HFFc6 (cell line): ENCODE measurements at places on chromosomes 5 and 9. TPM values are rescaled to one million over a fixed set of nuclear protein-coding genes. Genes with fewer than 3 reads are reported as not detected.

Gene PCDHA9
- total RNA-seq = not detected in 3 replicates

Gene DOK3
- 1.4 to 2.7 TPM (median 1.8 TPM) in 3 replicates for total RNA-seq

Gene TXNDC8
- total RNA-seq = not detected in 2 replicates

Gene NRARP
- 0.15 to 0.31 TPM in 2 of 3 replicates, not detected in the other for total RNA-seq

GRCh38 chr5:959581-960531 is 48.7 kb upstream of the NKD2 start:
- no peak overlapping the region for H3K4me3 ChIP-seq
- H3K4me1 ChIP-seq = peaks cover 34% of the 10 kb centered on the region
- no peaks in the 10 kb centered on the region for H3K36me3 ChIP-seq
- H3K27me3 ChIP-seq = peaks cover 38% of the 10 kb centered on the region
- no peak overlapping the region for H3K27ac ChIP-seq

DNA sequence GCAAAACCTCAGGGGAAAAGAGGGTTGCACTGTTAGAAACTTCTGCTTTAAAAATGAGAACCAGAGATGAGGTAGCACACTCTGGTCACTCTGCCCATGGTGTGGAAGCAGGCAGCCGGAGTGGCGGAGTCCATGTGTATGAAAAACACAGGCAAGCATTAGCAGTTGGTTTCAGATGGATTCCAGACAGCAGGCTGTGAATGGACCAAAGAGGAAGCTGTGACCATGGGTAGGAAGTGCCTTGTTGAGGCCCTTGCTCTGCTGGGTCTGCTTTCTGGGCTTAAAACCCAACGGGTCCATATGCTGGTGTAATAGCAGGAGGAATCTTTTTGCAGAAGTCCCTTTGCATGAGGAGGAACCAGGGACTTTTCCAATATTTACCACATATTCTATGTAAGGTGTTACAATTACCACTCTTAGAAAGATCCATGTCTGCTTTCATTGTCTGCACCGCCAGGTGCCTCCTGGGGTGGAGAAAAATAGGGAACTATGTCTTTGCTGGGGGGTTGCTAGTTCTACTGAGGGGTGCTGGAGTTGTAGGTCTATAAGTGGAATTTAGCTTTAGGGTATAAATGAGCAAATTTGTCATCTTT is 77.0 kb downstream of the ANKRD55 start:
- H3K4me3 ChIP-seq = no peak overlapping the region
- peaks cover 22% of the 10 kb centered on the region for H3K4me1 ChIP-seq
- DNase-seq = no peak

- H3K4me3 ChIP-seq = no peak overlapping the region
- H3K27me3 ChIP-seq = peaks cover 5% of the 10 kb centered on the region
Measured at GRCh38 chr5:180670586-180671359, 21.4 kb upstream of the FLT4 start.

DNA sequence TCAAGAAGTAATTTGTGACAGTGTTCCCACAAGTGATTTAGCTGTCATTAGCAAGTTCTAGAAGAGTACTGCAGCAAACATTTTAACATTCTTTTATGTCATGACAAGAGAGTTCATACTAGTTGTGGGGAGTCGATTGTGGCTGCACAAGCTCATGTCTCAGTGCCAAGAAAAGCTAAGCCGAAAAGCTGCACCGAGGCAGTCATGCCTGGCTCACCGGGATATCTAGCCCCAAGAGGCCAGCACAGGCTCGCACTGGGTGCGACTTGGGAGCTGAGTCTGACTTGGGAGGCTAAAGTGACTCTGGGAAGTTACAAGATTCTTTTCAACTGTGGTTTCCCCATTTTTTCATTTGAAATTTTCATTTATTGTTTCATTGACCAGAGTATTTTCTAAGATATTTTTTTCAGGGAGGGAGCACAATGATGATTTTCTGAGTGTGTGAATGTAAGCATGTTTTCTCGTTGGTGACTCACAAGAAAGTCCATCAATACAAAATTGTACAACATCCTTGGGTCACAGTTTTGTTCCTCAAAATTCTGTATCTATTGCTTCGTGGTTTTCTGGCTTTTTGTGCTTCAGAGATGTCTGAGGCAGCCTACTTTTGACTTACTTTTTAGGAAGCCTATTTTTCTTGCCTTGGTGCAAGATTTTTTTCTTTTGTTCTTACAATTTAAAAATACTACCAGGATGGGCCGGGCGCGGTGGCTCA is 18.7 kb downstream of the CAST start:
- H3K4me1 ChIP-seq = peaks cover 35% of the 10 kb centered on the region
- H3K36me3 ChIP-seq = peaks cover 13% of the 10 kb centered on the region
- no peak overlapping the region for H3K4me3 ChIP-seq
- H3K27ac ChIP-seq = no peak overlapping the region
- no peak for DNase-seq

- no peak overlapping the region for H3K27ac ChIP-seq
- no peak for DNase-seq
- H3K4me3 ChIP-seq = no peak overlapping the region
- H3K4me1 ChIP-seq = no peaks in the 10 kb centered on the region
Measured at GRCh38 chr9:12954441-12954840, 179.6 kb downstream of the LURAP1L start.

DNA sequence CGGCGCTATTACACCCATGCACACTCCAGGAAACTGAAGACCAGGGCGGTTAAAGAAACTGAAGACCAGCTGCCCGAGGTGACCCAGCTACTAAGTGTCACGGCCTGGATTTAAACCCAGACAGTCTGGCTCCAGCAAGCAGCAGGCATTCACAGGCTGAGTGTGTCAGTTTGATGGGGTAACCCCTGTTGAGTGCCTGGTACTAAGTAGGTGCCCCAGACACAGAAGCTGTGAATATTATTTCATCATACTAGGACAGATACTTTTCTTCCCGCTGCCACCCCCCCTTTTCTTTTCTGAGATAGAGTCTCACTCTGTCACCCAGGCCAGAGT is 7.3 kb downstream of the ENG start:
- H3K4me1 ChIP-seq = peaks cover 41% of the 10 kb centered on the region
- no peak for DNase-seq
- peak overlapping the region; percentile 45 for H3K27ac ChIP-seq
- H3K27me3 ChIP-seq = no peaks in the 10 kb centered on the region; the same call in 1 of the 2 replicates
- H3K36me3 ChIP-seq = peaks cover 40% of the 10 kb centered on the region

DNA sequence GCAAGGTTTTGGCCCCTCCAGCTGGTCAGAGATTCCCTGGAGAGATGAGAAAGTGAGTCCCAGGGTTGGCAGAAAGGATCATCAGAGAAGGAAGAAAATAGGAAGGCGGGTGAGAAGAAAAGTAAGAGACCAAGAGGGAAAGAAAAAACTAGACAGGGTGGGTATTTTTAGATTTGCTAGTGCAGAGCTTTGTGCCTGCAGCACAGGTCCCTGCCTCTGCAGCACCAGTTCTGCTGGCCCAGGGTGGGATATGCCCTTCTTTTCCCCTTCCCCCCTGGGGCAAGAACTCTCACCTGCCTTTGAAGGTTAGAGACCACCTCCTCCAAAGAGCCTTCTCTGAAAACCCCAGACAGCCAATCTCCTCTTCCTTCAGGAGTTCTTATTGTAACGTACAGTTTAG is 90.3 kb upstream of the EGFLAM start:
- no peak overlapping the region for H3K4me3 ChIP-seq
- no peak for DNase-seq
- no peaks in the 10 kb centered on the region for H3K36me3 ChIP-seq
- H3K27me3 ChIP-seq = peaks cover 15% of the 10 kb centered on the region
- no peak overlapping the region for H3K27ac ChIP-seq

- no peak for DNase-seq
- H3K4me1 ChIP-seq = no peaks in the 10 kb centered on the region; the same call in 1 of the 2 replicates
- H3K36me3 ChIP-seq = peaks cover 23% of the 10 kb centered on the region
- H3K4me3 ChIP-seq = no peak overlapping the region
- H3K27ac ChIP-seq = no peak overlapping the region
Measured at GRCh38 chr5:14153071-14153864, 10.1 kb downstream of the TRIO start.

DNA sequence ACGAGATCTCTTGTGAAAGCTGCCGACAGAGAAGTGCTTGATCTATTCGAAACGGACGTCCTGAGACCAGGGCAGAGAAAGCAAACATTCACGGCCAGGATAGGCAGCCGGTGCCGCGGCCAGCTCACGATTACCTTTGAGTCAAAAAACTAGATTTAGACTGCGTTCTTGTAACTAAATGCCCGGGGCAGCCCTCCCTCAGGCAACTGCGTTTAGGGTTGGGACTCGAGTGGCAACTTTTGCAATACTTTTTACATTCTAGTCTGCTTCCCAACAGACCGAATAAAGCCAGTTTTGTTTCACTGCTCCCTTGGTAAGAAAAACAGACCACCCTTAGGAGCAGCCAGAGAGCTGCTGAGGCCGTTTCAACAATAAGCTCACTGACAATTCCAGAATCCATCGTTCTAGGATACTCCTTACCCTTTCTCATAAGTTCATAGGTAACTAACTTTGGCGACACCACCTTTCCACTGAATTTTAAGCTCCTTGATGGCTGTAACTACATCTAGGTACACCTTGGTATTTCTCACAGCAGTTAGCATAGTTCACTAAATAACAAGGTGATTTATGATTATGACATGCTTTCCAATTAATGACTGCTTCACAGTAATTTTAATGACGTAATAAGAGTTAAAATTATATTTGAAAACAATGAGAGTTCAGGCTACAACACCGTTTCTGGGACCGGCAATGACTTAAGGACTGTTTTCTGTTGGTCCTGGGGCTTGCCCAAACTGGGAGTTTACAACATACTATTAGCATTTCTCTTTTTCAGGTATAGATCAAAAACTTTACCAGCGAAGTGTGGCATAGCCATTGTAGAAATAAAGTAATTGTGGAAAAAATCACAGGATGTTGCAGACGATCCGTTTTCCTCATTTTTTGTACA is 899 bp upstream of the RAPGEF6 start:
- peak overlapping the region; percentile 99 for H3K27ac ChIP-seq
- H3K36me3 ChIP-seq = no peaks in the 10 kb centered on the region
- H3K4me3 ChIP-seq = peak overlapping the region; percentile 96
- peaks cover 5% of the 10 kb centered on the region; the same call in 1 of the 2 replicates for H3K27me3 ChIP-seq
- H3K4me1 ChIP-seq = peaks cover 31% of the 10 kb centered on the region

DNA sequence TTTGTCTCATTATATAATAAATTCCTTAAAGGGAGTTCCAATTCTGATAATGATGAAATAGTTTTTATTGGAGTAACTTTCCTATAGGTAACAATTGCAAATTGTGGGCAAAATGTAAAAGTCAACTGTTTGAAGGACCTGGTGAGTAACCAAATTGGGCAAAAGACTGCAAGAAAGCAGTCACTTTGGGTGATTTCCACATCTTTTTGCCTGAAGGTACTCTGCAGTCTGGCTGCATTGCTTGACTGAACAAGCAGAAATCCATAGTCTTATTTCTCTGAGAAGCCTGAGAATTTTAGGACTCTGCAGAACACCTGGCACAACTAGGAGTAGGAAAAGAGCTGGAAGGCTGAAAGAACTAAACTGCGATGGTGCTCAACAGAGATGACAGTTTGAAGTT is 114.9 kb downstream of the HOMER1 start:
- no peaks in the 10 kb centered on the region for H3K36me3 ChIP-seq
- H3K4me3 ChIP-seq = no peak overlapping the region
- H3K4me1 ChIP-seq = no peaks in the 10 kb centered on the region
- peaks cover 1% of the 10 kb centered on the region; the same call in 1 of the 2 replicates for H3K27me3 ChIP-seq
- no peak for DNase-seq
